Putamen (tissue), 1 donor: ENCODE measurements at places on chromosomes 16 and 17.

DNA sequence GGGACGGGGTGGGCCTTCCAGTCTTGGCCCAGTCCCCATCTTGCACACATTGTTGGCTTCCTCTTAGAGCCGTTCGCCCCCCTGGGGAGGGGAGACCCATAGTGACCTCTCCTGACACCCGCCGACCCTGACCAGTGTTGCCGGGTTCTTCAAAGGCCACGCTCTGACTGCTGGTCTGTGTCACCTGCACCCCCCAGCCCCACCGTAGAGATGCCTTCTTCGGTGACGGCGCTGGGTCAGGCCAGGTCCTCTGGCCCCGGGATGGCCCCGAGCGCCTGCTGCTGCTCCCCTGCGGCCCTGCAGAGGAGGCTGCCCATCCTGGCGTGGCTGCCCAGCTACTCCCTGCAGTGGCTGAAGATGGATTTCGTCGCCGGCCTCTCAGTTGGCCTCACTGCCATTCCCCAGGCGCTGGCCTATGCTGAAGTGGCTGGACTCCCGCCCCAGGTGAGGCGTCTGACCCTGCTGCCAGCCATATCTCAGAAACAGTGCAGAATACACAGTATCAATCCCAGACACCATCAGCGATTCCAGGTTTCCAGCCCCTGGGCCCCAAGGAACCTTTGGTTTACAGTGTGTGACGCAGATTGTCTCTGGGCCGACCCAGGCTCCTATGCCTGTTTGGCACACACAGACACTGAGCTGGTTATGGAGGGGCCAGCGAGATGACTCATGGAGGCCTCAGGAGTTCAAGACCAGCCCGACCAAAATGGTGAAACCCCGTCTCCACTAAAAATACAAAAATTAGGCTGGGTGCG, 1.3 kb downstream of the SLC26A11 start:
- no peak for DNase-seq

- no peak for DNase-seq
These were observed 163.8 kb upstream of the CACNG5 start for GRCh38 chr17:66671156-66671555.

DNA sequence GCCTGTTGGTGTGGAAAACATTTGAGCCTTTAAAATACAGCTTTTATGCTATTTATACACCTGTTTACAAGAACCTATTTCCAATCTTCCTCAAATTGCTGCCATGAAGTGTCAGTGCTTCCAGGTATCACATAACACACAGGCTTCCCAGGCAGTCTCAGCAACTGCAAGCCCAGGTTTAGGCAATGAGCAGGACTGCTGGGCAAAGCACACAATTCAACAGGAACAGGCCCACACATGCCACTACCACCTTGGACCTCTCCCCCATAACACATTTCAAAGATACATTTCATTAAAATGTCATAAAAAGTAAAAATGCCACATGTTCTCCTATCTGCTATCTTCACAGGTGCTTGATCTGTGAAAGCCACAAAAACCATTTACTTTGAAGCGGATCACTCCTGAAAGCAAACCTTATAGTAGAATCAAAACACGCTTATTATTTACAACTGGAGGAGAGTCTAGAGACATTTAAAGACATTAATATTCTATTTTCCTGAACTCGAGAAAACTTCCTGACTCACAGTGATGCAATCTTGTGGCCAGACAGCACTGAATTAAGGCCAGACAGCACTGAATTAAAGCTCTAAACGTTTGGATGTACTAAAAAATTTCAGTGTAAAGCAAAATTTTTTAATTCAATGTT, 31.5 kb downstream of the ANKFY1 start:
- no peak for DNase-seq

GRCh38 chr17:75824666-75825065, 19.5 kb downstream of the UNC13D start:
- DNase-seq = no peak
